ENCODE measurements at places on chromosomes 5 and 9.
A peak's percentile ranks its signal among the peaks of the same experiment; 100 is the strongest.

DNA sequence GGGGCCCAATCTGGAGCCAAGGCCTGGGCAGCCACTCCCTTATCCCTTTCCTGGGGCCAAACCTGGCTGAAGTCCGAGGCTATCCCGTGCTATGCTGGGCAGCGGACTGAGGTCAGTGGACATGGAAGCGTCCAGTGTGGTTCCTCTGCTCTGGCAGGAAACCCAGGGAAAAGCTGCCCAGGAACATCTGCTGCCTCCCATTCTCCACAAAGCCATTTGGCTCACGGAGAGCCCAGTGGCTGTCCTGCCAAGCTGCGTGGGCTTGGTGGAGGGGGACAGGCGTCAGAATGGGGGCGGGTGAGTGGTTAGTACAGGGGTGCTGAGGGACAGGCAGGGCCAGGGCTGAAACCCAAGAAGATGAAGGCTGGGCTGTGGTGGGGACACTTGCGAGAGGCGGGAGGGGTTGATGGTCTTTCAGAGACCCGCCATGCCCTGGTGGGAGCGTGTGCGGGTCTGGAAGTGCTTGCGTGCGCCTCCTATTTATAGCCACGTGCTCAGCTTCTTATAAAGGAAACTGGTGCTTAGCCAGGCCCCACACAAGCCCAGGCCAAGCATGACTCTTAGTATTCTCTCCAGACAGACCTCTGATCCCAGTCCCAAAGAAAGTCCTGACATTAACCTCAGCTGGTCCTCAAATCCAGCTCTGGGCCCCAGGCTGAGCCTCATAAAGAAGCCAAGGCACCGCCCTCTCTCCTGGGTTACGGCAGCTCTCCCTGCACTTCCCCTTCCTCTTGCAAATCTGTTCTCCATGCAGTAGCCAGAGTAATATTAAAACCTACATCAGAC, 9.4 kb upstream of the SLC6A7 start:
- peak; percentile 88 for DNase-seq

DNA sequence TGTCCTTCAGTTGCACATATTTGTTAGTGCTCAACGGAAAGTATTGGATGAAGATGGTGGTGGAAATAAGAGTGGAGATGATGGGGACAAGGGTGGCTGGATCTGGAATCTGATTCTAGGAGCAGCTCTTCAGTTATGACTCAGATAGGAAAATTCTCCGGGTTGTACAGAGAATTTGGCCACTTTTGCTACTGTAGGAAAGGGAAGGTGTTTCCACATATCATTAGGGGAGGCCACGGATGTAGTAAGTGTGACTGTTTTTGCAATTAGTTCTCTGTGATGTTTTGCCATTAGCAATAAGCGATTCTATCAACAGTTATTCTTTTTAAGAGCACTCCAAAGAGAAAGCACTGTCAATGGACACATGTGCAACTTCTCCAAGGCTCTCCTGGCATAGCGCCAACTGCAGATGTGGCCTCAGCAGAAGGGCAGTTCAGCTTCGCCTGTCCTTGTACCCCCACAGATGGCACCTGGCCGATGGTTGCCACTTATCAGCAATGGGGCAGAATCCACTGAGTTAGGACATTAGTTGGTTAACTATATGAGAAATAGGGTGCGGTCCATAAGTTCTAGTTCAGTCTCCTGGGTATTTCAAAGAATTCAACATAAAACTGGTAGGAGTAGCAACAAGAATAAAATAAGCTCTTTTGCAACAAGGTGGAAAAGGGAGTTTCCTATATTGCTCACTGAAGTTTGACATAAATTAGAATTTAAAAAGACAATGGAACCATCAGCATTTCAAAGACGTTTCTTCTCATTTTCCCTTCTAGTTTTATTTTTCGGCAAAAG, 96.3 kb downstream of the ARSB start:
- no peak for DNase-seq

- DNase-seq = no peak
Measured at GRCh38 chr5:145920542-145921210, 15.7 kb upstream of the SH3RF2 start.

GRCh38 chr5:119367502-119368237, 11.9 kb downstream of the TNFAIP8 start:
- DNase-seq = no peak

DNA sequence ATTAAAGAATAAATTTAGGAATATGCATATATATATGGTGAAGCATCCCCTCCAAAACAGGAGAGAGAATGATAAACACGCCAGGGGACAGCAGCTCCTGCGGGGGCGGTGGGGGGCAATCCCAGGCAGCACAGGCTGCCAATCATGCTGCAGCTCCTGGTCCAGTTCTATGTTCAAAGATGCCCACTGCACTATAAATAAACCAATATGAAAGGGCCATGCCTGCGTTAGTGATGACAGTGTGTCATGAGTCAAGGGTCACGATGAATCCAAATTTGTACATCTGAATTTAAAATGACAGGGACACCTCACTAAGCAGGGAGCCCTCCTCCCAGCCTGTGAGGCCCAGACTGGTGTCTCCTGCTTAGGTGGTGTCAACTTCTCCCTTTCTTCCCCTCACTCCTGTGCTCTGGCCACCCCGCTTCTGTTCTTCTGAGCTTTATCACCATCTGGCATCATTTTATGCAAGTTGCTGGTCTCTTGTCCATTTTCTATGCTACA, 153.9 kb downstream of the MED27 start:
- DNase-seq = no peak

- DNase-seq = no peak
Measured at GRCh38 chr5:139167063-139167462, 31.1 kb downstream of the SIL1 start.

DNA sequence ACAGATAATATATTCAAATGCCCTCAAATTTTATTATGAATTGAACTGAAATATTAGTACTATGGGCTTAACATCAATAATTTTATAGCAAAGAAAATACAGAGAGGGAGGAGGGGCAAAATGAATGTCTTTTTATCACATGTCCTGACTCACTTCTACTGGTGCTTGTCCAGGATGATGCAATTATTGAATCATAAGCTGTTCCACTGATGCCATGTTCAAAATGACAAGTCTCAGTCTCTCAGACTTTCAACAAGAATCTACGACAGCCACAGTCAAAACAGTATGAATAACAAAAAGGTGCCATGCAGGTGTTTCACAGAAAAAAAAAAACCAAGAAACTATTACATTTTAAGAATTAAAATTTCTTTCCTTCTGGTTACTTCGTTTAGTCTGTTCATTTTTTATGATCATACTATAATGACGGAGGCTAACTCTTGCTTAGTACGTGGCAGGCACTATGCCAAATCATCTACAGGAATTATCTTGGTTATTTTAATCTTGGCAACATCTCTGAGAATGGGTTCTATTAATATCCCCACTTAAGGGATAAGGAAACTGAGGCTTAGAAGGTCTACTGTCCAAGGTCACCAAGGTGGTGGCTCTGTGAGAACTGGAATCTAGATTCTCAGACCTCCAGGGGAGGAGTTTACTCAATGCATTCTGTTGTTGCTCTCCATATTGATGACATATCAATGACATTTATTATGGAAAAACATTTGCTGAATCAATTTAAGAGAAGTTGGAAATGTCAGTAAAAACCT, 61.5 kb downstream of the NR3C1 start:
- no peak for DNase-seq

- no peak for DNase-seq
Measured at GRCh38 chr5:57195060-57195459, 21.2 kb downstream of the GPBP1 start.

GRCh38 chr5:140488914-140489313, 58.5 kb upstream of the EIF4EBP3 start:
- no peak for DNase-seq

DNA sequence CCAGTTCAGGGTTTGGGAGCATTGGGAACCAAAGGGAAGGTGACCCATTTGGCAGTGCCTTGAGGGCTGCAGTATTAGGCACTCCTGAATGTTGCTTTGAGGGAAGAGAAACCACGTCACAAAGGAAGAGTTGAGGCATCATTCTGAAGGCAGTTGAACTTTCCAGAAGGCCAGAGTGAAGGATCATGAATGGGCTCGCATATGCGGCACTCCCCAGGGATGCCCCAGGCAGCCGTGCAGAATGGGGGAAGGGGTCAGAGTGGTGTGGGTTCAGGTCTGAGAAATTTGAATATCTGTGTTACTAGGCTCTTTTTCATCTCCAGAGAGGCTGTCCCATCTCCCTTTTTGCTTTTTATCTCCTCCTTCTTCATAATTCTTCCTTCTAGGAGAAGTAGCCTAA, 60.6 kb upstream of the HMHB1 start:
- DNase-seq = no peak

GRCh38 chr5:36614657-36615308, 8.4 kb downstream of the SLC1A3 start:
- no peak for DNase-seq

- DNase-seq = no peak
Measured at GRCh38 chr5:170336065-170336464, 38.5 kb upstream of the LCP2 start.

DNA sequence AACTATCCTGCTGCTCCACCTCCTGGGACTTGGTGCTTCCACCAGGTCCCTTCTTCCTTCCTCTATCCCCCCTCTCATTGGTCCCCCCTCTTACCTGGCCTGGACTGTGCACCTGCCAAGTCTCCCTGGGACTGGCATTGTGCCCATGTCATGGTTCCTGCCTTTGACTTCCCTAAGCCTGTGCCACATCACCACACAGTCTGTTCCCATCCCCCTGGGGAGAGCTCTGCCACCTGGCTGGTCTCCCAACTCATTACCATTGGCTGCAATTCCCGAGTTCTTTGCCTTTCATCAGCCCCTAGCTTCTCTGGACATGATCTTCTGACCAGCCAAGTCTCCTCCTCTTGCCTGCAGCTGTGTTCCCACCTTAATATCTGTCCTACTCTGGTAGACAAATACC, 180.3 kb downstream of the SREK1 start:
- DNase-seq = no peak

GRCh38 chr5:158234323-158235158, 375.6 kb upstream of the CLINT1 start:
- DNase-seq = no peak

DNA sequence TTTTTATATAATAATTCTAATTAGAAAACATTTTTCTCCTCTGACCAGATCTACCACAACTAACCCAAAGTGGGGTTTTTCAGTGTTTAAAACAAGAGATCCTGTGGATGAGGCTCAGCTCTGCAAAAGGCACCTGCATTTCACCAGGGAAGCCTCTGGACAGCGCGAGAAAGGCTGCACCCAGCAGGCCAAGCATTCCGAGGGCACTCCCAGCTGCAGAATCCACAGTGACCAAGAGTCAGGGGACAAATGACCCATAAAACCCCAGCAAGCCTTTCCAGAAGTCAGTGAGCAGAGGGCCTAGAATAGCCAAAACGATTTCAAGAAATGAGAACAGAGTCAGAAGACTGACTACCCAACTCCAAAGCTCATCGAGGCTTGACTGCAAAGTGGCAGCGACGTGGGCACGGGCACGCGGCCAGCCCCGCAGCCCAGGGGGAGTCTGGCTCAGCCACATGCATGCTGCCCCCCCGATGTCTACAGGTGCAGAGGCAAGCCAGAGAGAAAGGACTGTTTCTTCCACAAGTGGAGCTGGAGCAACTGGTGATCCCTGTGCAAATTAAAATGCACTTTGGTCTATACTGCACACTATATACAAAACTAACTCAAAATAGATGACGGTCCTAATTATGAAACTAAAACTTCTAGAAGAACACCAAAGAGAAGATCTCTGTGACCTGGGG, 26.2 kb downstream of the TPPP start:
- DNase-seq = no peak

DNA sequence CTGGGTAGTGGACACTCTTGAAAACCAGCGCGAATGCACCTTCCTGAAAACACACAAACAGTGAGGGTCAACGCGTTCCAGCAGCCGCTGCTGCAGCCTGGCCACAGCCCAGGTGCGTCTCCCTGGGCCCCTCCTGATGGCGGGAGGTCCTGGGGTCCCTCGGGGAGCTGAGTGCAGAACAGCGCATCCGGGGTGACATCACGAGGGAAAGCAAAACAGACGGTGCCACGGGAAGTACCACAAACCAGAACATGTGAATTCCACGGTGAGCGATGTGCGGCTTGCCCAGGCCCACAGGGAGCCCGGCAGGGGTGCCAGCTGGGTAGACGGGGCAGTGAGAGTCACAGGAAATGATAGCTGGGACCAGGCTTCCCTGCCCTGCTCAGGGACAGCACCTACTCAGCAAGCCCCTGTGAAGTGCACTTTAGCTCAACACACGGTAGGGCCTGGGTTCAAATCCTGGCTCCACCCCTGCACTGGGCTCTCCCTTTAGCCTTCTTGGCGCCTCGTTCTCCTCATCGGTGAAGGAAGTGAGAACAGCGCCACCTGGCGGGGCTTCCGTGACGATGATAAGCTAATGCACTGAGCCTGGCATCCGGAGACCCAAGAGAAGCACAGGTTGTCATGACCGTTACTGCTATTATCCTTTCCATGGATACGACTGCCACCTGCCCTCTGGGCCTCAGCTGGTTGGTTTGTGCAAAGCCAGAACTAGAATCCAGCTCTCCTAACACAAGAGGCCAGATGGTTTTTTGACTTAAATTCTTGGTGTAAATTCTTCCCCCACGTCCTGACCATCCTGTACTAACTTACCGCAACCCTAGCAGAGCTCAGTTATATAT, 24.6 kb downstream of the GFPT2 start:
- DNase-seq = peak; percentile 66

- DNase-seq = no peak
Measured at GRCh38 chr5:35869685-35870277, 13.1 kb downstream of the IL7R start.

DNA sequence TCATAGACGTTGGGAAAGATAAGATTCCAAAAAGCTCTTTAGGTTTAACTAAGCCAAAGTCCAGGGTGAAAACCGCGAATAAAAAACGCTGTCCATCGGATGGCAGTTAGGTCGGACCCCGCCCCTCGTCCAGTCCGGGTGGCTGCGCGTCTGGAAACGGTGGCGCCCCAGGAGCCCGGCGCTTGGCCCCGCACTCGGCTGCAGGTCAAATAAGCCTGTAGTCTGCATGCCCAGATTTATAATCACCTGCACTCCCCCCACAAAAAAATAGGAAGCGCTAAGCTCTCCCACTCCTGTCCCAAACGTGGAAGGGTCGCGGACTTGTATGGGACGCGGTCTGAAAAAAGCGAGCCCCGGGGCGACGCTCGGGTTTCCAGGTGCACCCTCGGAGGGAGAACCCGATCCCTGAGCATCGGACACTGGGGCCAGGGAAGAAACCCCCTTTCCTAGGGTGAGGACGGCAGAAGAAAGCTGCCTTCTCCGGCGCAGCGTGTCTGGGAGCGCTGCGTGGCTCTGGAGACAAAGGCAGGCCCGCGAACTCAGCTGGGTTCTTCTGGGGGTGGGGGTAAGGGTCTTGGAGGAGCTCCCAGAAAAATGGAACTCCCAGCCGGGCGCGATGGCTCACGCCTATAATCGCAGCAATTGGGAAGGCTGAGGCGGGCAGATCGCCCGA, 923 bp upstream of the ZBTB5 start:
- DNase-seq = peak; percentile 65

GRCh38 chr5:50535393-50535792, 94.3 kb upstream of the EMB start:
- no peak for DNase-seq

DNA sequence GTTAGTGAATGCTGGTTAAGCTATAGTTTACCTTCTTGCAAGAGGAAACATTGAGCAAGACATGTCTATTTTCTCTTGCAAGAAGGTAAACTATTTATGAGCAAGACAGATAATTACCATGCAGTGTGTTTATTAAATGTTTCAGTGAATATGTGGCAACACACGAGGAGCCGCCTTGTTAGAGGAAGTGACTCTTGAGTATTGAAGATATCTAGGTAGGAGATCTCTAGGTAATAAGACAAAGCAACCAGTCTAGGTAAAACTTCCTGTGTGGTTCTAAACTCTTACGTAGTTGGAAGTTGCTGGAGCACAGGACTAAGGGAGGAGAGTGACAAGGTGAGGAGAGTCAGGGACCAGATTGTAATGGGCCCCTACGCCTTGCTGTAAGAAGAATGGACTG, 16.8 kb downstream of the SKP2 start:
- no peak for DNase-seq

Data from hypothalamus (tissue), 51 donors.